ENCODE measurements at places on chromosomes 7 and 10. TPM values are rescaled to one million over a fixed set of nuclear protein-coding genes. Genes with fewer than 3 reads are reported as not detected.

Gene OPN1SW
- total RNA-seq: not detected

Gene FGFR2
- not detected for total RNA-seq

- peak; percentile 57 for DNase-seq
Measured at GRCh38 chr10:67788028-67788886, 49.7 kb downstream of the DNAJC12 start.

DNA sequence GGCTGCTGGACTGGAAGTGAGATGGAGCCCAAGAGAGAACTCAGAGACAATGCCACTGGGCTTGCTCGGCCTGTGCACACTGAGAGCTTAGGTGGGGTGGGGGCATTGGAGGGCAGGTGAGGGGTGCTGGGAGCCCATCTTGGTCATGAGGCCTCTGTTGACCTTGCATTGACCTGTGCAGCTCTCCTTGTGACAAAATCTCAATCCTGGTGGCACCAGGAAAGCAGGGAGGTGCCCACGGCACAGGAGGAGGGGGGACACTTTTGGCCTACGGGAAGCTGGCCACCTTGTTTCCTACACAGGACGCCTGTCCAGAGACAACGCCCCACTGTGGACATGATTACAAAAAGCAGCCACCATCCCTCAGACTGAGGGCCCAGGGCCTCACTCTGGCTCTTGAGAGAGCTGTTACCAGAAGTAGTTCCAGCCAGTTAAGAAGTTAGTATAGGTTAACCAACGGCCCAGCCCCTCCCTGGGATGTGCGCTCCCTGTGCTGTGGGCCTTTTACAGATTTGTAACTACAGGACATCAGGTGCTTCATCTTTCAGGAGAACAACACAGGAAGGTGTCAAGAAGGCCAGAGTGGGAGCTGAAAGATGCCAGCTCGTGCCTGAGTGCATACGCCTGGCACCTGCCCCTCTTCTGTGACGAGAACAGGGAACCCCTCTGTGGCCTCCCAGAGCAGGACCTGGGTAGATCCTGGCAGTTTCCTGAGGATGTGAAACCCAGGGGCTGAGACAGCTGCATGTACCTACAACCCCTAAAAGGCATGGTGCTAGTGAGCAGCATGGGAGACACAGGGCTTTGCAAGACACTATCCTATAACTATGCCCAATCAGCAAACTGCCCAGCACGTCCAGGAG is 10.3 kb downstream of the PKD1L1 start:
- no peak for DNase-seq

DNA sequence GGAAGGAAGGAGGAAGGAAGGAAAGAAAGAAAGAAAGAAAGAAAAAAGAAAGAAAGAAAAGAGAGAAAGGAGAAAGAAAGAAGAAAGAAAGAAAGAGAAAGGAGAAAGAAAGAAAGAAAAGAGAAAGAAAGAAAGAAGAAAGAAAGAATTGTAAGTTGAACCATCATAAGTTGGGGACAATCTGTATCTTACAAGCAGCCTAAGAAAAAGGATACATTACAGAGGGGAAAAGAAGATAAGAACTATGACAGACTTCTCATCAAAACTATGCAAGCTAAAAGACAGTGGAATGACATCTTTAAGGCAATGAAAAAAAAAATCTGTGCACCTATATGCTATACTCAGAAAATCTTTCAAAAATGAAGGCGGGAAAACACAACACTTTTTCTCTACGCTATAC is 50.3 kb upstream of the SP4 start:
- DNase-seq: no peak

GRCh38 chr10:46218921-46219320 is 67.9 kb upstream of the ANTXRL start:
- DNase-seq: no peak

- DNase-seq: no peak
Measured at GRCh38 chr10:114755537-114755936, 66.0 kb upstream of the FHIP2A start.

DNA sequence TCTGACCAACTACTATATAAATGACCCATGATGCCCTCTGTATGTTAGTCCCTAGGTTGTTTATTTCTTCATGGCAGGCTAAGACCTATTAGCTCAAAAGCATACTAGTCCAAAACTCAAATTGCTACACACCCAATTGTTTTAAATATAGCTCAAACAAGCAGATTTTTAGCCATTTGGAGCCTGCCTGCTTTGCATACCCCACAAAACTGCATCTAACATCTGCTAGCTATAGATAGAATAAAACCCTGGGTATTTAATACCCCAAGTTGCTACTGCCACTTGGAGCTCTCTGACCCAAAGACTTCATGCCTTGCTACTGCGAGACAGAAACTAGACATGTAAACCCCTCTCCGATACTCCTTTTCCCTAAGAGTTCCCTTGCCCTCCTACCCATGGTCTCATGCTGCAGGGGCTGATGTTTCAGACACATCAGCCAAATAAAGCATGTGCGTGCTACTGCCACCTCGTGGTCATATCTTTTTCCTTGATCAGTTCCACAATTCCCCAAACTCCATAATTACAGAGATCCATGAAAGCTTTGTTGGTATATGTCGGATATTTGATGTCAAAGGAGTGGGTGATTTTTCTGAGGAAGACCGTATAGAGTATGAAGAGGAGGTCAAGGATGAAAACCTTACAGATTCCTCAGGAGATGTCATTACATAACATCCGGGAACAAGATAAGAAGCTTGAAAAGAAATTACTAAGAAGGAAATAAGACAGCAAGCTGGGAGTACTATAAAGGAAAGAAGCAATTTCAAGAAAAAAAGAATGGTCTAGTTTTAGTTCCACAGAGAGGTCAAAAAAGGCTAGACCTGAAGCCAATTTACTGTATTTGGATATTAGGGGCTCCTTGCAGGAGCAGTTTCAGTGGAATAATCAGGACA is 386.6 kb downstream of the SH2D4B start:
- peak; percentile 34 for DNase-seq

DNA sequence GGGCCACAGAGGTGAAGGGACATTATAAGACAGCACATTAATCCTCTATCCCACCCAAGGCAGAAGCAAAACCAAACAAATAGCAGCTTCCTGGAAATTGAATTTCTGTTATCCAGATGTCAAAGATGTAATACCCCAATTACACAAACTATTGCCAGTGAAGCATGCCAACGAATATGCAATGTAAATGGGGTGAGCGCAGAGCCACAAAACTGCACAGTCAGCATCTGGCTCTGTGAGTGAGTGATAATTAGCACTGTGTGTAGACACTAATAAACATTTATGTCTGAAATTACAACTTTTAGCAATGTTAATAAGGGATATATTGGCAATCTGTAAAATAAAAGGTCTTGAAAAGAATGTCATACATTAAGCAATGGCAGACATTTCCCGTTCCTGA is 3.2 kb downstream of the BEND7 start:
- no peak for DNase-seq

DNA sequence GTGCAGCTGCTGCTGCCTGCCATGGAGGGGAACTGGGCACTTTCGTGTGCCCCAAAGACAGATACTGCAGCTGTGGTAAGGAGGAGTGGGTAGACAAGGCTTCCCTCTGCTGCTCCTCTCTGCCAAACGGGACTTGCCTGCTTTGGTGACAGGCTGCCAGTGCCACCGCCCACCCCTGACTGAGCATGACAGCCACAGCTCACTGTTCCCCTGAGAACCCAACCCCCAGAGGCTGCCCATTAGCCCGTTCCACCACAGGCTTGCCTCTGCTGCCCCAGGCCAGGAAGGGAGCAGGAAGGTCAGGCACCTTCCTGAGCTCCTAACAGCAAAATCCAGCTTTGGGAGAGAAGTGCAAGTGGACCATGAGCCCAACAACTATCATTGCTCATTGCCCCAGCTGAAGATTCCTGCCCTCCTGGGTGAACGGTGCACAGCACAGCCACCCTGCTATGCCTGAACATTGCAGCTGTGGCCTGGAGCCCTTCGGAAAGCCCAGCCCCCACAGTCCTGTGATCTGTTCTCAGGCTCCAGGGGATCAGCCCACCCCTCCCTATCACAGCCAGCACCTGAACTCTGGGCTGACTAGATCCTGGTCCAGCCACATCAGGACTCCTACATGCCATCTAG is 58.7 kb upstream of the ANTXRL start:
- no peak for DNase-seq

DNA sequence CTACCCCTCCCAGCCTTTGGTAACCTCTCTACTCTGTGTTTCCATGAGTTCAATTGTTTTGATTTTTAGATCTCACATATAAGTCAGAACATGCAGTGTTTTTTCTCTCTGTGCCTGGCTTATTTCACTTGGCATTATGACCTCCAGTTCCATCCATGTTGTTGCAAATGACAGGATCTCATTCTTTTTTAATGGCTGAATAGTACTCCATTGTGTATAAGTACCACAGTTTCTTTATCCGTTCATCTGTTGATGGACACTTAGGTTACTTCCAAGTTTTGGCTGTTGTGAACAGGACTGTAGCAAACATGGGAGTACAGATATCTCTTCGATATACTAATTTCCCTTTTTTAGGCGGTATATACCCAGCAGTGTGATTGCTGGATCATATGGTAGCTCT is 141.6 kb downstream of the LRRC4 start:
- DNase-seq: no peak
